Activated CD4-positive, alpha-beta T cell treated with anti-CD3 and anti-CD28 coated beads for 36 hours (primary cell): ENCODE measurements at places on chromosomes 13 and 19. TPM values are rescaled to one million over a fixed set of nuclear protein-coding genes. Genes with fewer than 3 reads are reported as not detected.

- peak overlapping the region; percentile 98 for H3K27ac ChIP-seq
- H3K36me3 ChIP-seq, result peaks cover 6% of the 10 kb centered on the region
- DNase-seq, result peak; percentile 32
- H3K27me3 ChIP-seq, result no peaks in the 10 kb centered on the region
- peak overlapping the region; percentile 95 for H3K4me3 ChIP-seq
- peaks cover 80% of the 10 kb centered on the region for H3K4me1 ChIP-seq
Measured at GRCh38 chr19:47514151-47514868, 553 bp downstream of the NAPA start.

- no peaks in the 10 kb centered on the region for H3K4me1 ChIP-seq
- peaks cover 8% of the 10 kb centered on the region for H3K27me3 ChIP-seq
- no peak overlapping the region for H3K27ac ChIP-seq
- H3K36me3 ChIP-seq, result no peaks in the 10 kb centered on the region
Measured at GRCh38 chr19:2577722-2578335, 101.9 kb downstream of the GADD45B start.

DAND5 gene
- 0.25 TPM for total RNA-seq

DNA sequence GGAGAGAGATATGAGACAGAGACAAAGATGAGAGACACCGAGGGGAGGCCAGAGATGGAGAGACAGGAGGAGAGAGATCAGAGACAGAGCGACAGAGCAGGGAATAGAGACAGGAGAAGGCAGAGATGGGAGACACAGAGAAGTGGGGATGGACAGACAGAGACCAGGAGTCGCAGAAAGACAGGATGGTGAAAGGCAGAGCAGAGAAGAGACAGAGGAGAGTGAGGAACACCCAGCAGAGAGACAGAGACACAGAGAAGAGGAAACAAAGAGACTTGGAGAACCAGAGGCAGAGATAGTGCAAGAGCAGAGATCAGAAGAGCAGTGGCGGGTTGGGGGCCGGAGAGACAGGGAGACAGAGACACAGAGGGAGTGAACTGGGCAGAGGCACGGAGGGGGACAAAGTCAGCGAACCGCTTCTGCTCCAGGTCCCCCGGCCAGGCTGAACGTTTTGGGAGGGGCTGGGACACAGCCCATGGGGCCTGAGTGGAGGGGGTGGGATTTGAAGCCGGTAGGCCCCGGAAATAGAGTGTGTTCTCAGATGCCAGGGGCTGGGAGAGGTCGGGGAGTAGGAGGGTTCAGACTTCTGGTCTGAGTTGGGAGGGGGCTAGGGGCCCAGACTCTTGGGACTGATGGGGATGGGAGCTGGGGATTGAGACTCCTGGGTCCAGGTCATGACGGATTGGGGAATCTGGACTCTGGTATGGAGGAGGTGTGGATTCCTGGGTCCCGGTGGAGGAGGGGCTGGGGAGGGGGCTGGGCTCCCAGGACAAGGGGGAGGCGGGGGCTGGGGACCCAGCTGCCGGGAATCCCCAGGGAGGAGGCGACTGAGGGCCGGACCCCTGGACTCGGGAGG lies 654 bp downstream of the ZNF579 start:
- peaks cover 18% of the 10 kb centered on the region for H3K4me1 ChIP-seq
- H3K27me3 ChIP-seq, result no peaks in the 10 kb centered on the region
- H3K27ac ChIP-seq, result peak overlapping the region; percentile 78
- DNase-seq, result peak; percentile 39
- H3K4me3 ChIP-seq, result peak overlapping the region; percentile 83
- peaks cover 19% of the 10 kb centered on the region for H3K36me3 ChIP-seq

GRCh38 chr13:67635754-67636153 lies 405.6 kb upstream of the PCDH9 start:
- no peaks in the 10 kb centered on the region for H3K27me3 ChIP-seq
- no peak overlapping the region for H3K4me3 ChIP-seq
- H3K36me3 ChIP-seq, result no peaks in the 10 kb centered on the region
- DNase-seq, result no peak
- H3K27ac ChIP-seq, result no peak overlapping the region

DNA sequence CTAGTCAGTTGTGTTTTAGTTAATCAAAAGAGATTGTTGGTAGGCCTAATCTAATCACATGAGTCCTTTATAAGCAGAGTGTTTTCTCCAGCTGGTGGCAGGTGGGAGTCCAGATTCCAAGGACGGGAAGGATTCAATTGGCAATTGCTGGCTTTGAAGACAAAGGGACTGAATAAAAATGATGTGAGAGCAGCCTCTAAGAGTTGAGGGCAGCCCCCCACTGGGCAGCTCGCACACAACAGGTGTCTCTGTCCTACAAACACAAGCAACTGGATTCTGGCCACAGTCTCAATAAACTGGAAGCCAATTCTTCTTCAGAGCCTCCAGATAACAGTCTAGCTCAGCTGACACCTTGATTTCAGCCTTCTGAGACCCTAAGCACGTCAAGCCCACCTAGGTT lies 915.2 kb downstream of the PCDH9 start:
- H3K27me3 ChIP-seq, result no peaks in the 10 kb centered on the region
- no peaks in the 10 kb centered on the region for H3K36me3 ChIP-seq
- no peak overlapping the region for H3K27ac ChIP-seq
- H3K4me1 ChIP-seq, result no peaks in the 10 kb centered on the region

VWA8 gene
- 21.7 TPM for total RNA-seq

DNA sequence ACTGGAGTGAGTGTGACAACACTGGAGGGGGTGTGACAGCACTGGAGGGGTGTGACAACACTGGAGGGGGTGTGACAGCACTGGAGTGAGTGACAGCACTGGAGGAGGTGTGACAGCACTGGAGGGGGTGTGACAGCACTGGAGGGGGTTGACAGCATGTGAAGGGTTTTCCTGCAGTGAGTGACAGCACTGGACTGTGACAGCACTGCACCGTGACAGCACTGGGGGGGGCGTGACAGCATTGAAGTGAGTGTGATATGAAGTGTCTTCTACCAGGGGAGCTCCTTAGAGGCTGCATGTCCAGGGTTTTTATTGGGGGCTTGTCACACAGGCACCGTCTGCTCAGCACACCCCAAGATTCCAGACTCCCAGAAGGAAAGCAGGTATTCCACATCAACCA lies 274.8 kb downstream of the TEX29 start:
- DNase-seq, result no peak
- no peaks in the 10 kb centered on the region for H3K36me3 ChIP-seq
- H3K4me3 ChIP-seq, result no peak overlapping the region
- no peaks in the 10 kb centered on the region for H3K27me3 ChIP-seq

GRCh38 chr19:1066748-1067340 lies at the start of gene ARHGAP45:
TSS of gene ARHGAP45 (plus strand) at chr19:1067167. CDS start at chr19:1067406, 239 bp downstream.
- H3K4me3 ChIP-seq, result peak within 1 kb of the TSS; percentile 85
- H3K27me3 ChIP-seq, result no peaks in the 10 kb centered on the region
- peak within 1 kb of the TSS; percentile 85 for H3K27ac ChIP-seq
- peak; percentile 91 for DNase-seq

GRCh38 chr13:77698201-77699058 lies 943 bp downstream of the SLAIN1 start:
- peak overlapping the region; percentile 95 for H3K4me3 ChIP-seq
- no peaks in the 10 kb centered on the region for H3K27me3 ChIP-seq
- peak overlapping the region; percentile 89 for H3K27ac ChIP-seq
- peaks cover 6% of the 10 kb centered on the region for H3K36me3 ChIP-seq
- peaks cover 38% of the 10 kb centered on the region for H3K4me1 ChIP-seq

DNA sequence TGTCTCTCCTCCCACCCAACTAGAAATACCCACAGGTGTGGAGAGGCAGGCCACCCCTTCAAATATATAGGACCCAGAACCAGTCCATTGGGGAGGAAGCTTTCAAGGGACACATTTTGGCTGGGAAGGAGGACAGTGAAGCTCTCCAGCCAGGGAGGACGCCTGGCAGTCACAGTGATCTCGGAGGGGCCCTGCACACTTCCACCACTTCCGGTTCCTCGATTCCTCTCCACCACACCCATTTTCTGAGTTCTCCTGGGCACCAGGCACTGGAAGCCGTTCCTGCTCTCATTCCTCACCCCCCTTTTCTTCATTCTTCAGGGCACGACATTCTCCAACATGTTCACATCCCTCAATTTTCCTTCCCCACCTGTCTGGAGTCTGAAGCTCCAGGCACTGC lies 30.4 kb upstream of the CEACAM21 start:
- peak; percentile 59 for DNase-seq
- peaks cover 8% of the 10 kb centered on the region for H3K36me3 ChIP-seq
- peaks cover 69% of the 10 kb centered on the region for H3K4me1 ChIP-seq
- no peaks in the 10 kb centered on the region for H3K27me3 ChIP-seq

DNA sequence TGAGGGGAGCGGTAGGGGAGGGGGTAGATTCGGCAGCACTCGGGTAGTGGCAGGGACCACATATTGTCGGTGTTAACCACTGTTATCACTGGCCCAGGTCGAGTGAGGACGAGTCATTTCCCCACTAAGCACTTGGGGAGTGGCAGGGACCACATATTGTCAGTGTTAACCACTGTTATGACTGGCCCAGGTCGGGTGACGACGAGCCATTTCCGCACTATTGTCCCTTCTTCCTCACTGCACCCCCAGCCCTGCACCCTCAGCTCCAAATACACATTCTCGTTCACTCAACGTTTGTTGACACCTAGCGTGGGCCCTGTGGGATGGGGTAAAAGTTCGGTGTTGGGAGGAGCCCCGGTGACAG lies 467 bp upstream of the CLN5 start:
- H3K36me3 ChIP-seq, result peaks cover 17% of the 10 kb centered on the region
- H3K27ac ChIP-seq, result peak overlapping the region; percentile 99
- H3K4me1 ChIP-seq, result peaks cover 32% of the 10 kb centered on the region
- peak overlapping the region; percentile 97 for H3K4me3 ChIP-seq
- peaks cover 4% of the 10 kb centered on the region for H3K27me3 ChIP-seq

DNA sequence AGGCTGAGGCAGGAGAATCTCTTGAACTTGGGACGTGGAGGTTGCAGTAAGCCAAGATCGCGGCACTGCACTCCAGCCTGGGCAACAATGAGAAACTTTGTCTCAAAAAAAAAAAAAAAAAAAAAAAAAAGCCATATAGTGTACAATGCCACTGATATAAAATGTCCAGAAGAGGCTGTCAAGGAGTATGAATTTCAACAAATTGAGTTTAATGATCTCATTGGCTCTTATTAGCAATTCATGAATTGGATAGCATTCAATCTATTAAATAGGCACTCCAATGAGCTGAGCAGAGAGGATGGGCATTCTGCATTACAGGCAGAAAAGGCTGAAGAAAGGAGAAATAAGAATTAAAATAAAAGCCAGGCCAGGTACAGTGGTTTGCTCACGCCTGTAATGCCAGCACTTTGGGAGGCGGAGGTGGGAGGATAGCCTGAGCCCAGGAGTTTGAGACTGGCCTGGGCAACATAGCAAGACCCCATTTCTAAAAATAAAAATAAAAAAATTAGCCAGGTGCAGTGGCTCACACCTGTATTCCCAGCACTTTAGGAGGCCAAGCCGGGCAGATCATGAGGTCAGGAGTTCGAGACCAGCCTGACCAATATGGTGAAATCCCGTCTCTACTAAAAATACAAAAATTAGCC lies 757 bp upstream of the LMNB2 start:
- peaks cover 2% of the 10 kb centered on the region for H3K27me3 ChIP-seq
- H3K27ac ChIP-seq, result peak overlapping the region; percentile 92
- H3K4me3 ChIP-seq, result peak overlapping the region; percentile 84
- H3K36me3 ChIP-seq, result peaks cover 3% of the 10 kb centered on the region

GRCh38 chr19:39813264-39813993 lies 20.5 kb downstream of the DYRK1B start:
- DNase-seq, result no peak
- peaks cover 4% of the 10 kb centered on the region for H3K4me1 ChIP-seq

DNA sequence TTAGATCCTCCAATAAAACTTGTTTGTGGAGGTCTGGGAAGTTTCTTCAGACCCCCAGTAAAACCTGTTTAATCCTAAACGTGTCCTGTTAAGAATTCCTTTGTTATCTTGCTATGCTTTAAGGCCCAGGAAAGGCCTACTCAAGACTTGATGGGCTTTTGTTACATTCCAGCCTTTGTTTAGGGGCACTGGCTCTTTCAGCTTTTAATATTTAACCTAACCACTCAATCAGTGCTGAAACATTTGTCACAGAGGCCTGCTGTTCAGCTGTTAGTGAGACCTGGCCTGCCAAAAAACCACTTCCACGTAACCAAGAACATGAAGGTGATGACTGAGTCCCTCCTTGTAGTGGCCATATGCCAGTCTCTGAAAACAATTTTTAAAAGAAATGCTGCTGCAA lies 41.7 kb downstream of the PCDH17 start:
- no peaks in the 10 kb centered on the region for H3K4me1 ChIP-seq
- no peak for DNase-seq
- H3K36me3 ChIP-seq, result no peaks in the 10 kb centered on the region
- H3K4me3 ChIP-seq, result no peak overlapping the region
- no peak overlapping the region for H3K27ac ChIP-seq

PGLYRP2 gene
- 0.14 TPM for total RNA-seq

GRCh38 chr13:28541966-28542365 lies 47.0 kb upstream of the FLT1 start:
- peaks cover 2% of the 10 kb centered on the region for H3K36me3 ChIP-seq
- peaks cover 41% of the 10 kb centered on the region for H3K4me1 ChIP-seq
- H3K27ac ChIP-seq, result no peak overlapping the region
- peaks cover 15% of the 10 kb centered on the region for H3K27me3 ChIP-seq

DNA sequence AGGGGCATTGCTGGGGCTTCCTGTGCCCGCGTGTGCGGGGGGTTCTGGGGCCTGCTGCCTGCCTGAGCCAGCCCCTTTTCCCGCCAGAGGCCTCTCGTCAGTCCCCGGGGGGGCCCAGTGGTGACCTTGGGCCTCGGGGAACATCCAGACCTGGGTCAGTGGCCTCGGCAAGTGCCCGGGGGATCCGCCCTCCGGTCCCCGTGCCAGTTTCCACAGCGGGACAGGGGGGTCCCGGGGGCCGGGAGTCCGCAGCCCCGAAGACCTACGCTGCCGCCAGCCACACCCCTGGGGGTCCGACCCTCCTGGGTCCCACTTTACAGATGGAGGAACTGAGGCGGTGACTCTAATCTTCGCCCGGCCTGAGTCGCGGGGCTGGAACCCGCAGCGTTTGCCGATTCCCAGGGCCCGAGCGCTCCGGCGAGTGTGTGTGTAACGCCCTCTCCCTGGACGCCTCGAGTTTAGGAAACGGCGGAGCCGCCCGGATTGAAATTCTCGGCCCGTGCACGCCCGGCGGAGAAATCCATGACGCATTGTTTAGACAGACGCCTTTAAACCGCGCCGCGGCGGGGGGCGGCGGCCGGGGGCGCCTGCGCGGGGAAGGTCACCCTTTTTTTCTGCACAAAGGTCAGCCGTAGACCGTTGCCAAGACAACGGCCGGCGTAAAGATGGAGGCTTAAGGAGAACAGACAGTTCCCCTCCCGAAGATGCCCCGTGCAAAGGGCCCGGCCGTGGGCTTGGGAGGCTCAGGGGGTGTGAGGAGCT lies 39.3 kb downstream of the EFNA2 start:
- no peak overlapping the region for H3K27ac ChIP-seq
- H3K4me1 ChIP-seq, result no peaks in the 10 kb centered on the region
- DNase-seq, result peak; percentile 52
- peaks cover 22% of the 10 kb centered on the region for H3K27me3 ChIP-seq
- H3K36me3 ChIP-seq, result no peaks in the 10 kb centered on the region

- H3K4me1 ChIP-seq, result peaks cover 28% of the 10 kb centered on the region
- no peak for DNase-seq
- no peak overlapping the region for H3K4me3 ChIP-seq
- H3K36me3 ChIP-seq, result no peaks in the 10 kb centered on the region
Measured at GRCh38 chr13:50220938-50221337, 205.7 kb downstream of the KCNRG start.

DNA sequence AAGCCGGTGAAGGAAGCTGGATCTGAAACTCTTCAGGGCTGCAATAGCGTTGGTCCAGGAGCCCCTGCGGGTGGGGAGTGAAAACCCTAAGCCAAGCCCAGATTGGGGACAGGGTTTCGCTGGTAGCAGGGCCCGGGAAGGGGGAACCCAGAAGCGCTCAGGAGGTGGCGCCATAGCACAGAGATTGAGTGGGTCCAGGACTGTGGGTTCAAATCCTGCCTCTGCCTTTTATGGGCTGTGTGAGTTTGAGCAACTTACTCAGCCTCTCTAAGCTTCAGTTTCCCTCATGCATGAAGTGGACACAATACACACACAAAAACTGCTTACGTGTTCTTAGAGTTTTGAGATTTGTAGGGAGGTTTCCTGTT lies 8.3 kb upstream of the SYCN start:
- H3K4me3 ChIP-seq, result no peak overlapping the region
- no peaks in the 10 kb centered on the region for H3K4me1 ChIP-seq
- H3K36me3 ChIP-seq, result no peaks in the 10 kb centered on the region
- no peak overlapping the region for H3K27ac ChIP-seq
